ENCODE measurements at places on chromosomes 1 and 21.

- no peak for DNase-seq
Observed at GRCh38 chr1:41360074-41360785, 1.0 kb upstream of the FOXO6 start.

DNA sequence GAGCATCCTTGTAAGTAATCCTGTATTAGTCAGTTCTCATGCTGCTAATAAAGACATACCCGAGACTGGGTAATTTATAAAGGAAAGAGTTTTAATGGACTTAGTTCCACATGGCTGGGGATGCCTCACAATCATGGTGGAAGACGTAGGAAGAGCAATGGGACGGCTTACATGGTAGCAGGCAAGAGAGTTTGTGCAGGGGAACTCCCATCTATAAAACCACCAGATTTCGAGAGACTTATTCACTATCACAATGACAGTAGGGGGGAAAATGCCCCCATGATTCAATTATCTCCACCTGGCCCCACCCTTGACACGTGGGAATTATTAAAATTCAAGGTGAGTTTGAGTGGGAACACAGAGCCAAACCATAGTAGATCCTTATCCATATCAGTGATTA, 124.7 kb downstream of the HIVEP3 start:
- DNase-seq: no peak

GRCh38 chr21:46191686-46192575, 7.7 kb upstream of the SPATC1L start:
- no peak for DNase-seq

GRCh38 chr1:31633117-31633516, 11.6 kb downstream of the PEF1 start:
- DNase-seq: no peak

DNA sequence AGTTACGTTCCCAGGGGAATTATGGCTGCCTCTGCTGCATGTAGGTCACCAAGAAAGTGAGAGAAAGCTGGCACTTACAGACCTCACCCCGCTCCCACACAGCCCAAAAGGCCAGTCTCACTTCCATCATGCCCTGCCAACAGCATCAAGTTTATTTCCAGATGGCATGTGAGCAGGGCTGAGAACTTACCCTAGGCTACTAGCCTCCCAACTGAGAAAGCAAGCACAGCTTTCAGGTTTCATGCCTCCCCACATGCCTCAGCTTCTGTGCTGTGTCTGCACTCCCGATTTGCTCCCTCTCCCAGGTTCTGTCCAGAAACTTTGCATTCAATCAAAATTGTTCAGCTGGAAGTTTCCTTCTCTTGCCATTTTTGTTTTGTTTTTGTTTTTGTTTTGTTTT, 59.1 kb upstream of the CRB1 start:
- no peak for DNase-seq

DNA sequence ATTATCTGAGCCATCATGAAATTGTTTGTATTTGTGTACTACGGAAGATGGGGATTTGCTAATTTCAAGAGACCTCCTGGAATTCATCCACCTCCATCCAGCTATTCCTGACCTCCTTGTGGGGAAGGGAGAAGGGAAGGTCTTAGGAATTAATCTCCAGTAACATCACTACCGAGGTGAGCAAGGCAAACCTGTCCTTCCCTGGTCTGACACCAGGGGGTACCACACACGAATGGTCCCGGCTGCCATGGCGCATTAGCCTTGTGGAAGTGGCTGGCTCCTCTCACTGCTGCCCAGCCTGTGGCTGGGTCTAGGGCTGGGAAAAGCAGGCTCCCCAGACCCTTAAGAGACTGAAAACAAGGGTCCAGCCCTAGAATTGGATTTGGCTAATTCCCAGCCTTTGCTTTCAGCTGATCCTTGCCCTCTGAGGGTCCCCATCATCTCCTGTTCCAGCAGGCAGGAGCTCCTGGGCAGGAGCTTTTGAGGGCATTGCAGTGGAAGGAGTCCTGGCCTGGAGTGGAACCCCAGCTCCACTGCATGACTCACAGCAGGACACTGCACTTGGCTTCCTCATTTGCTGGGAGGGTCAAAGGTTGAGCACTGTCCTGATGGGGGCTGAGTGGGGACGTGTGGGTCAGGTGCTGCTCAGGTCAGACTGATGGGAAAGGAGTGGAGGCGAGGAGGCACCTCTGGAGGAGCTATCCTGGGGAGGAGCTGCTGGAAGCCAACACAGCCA, 34.8 kb downstream of the RIMS3 start:
- DNase-seq: no peak

- no peak for DNase-seq
Observed at GRCh38 chr1:67831850-67832513, 1.3 kb downstream of the GNG12 start.

- no peak for DNase-seq
Observed at GRCh38 chr1:159781992-159782391, 1.2 kb downstream of the DUSP23 start.

DNA sequence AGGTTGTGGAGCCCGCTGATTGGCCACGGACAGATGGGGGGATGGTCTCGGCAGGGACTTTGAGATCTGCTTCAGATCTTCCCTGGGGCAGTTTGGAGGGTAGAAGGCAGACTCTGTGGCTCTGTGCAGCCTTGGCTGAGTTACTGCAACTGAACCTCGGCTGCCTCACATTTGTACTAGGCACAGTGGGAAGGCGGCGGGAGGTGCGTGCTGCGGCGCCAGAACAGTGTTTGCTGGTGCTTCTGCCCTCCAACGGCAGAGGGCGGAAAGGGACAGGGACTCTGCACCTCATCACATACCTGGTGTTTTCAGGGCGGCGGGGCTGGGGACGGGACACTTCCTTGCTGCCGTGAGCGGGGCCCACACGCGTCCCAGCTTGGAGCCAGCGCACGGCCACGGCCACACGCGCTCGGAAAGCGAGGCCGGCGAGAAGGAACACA, 26.2 kb downstream of the SLC66A1 start:
- no peak for DNase-seq

DNA sequence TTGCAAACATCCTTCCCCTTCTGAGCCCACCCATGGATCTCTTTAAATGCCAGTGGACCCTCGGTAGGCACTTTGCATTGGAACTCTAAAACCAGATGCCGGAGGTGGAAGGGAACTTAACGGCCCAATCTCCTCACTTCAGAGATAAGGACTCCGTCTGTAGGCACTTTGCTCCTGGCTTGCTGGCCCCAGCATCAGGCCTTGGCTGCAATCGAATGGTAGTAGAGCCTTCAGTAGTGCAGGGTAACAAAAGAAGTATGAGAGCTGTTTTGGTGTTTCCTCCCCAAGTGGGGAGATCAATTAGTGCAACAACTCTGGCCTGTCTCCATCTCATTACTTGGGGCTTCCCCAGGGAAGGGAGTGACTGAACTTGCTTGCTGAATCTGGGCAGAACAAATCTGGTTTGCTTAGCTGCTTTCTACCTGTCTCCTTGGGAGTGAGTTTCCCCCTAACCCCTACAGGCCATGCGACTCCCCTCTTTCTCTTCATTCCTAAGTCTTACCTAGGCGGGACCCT, 70.8 kb downstream of the TENT5C start:
- no peak for DNase-seq

- DNase-seq: no peak
Observed at GRCh38 chr1:117820694-117821381, 108.6 kb downstream of the GDAP2 start.

- DNase-seq: peak; percentile 47
Observed at GRCh38 chr1:31957701-31958674, 19.8 kb upstream of the PTP4A2 start.

- no peak for DNase-seq
Observed at GRCh38 chr1:64539781-64540218, 69.9 kb downstream of the CACHD1 start.

GRCh38 chr1:46211051-46211450, 7.9 kb downstream of the LURAP1 start:
- no peak for DNase-seq

DNA sequence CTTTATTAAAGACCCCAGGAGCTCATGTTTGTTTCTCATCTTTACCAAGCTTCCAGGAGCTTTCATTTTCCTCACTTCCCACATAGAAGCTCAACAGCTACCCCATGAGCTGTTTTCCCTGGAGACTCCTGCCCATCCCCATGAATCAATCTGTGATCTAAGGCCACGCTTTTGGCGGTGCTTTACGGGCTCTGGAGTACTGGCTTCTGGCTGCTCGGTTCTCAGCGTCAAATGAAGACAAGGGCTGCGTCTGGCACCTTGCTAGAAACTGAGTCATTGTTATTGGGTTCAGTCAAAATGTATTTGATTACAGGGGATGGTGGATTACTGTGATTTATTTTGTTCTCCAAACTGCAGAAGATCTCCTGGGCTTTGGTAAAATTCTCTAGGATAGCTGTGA, 39.9 kb downstream of the ACP6 start:
- no peak for DNase-seq

DNA sequence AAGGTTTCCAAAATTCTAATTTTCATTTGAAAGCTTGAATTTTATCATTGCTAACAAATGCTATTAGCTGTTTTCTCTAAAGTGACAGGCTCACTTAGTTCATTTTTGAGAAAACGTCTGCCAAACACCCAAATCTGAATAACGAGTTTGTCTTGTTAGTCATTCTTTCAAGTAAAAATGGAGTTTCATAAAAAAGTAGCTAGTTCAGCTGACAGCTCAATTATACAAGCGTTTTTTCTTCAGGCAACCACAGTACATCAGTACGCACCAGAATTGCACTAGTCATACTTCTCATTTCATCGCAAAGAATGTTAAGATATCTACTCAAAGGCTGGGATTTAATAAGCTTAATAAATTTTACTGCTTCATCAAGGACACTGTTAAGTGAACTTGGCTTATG, 72.3 kb upstream of the SLFNL1 start:
- no peak for DNase-seq

DNA sequence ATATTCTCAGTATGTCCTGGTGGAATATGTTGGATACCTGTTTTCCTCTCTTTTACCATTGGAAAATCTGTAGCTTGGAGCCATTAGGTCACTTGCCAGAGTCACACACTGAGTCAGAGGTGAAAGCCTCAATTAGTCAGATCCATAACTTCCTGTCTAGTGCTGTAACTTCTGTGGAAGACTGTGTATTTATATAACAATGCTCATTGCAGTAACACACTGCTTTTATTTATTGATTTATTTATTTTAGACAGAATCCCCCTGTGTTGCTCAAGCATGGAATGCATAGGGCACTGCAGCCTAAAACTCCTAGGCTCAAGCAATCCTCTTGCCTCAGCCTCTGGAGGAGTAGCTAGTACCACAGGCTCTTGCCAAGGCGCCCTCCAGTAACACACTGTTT, 1.3 kb upstream of the DOCK7 start:
- peak; percentile 23 for DNase-seq

Data from CD4-positive, alpha-beta T cell treated with Interleukin-4 for 4 hours (primary cell).